ENCODE measurements at places on chromosomes 13 and 19.
A peak's percentile ranks its signal among the peaks of the same experiment; 100 is the strongest.

DNA sequence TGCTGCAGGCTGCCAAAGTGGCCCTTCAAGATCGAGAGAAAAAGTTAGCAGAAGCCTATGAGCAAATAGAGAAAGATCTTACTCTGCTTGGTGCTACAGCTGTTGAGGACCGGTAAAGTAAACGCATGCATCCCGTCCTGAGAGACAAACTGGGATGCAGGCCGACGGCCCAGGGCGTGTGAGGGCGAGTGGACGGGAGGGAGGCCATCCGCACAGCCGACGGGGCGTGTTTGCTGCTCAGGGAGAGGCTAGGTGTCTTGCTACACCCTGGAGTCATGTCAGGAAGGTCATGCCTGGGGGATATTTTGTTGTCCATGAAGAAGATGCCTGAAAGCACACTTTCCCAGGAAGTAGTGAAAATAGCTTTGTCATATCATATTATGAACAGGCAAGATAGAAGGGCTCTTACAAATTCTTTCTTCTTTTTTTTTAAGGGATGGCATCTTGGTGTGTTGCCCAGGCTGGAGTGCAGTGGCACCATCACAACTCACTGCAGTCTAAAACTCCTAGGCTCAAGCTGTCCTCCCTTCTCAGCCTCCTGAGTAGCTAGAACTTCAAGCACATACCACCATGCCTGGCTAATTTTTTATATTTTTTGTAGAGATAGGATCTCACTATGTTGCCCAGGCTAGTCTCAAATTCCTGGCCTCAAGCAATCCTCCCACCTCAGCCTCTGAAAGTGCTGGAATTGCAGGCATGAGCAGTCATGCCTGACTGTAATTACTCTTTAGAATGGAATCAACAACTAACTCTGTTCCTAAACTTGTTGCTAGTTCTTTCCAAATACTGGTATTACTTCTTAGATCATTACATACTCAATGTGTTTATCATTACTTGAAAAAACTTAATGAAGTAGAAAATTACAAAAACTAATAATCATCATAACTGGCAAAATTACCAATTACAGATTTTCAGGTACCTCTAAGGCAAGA lies 117.6 kb upstream of the MCF2L start:
- no peaks in the 10 kb centered on the region for H3K4me1 ChIP-seq
- peaks cover 28% of the 10 kb centered on the region for H3K36me3 ChIP-seq
- H3K4me3 ChIP-seq, result no peak overlapping the region
- H3K27ac ChIP-seq, result no peak overlapping the region
- peak; percentile 65 for DNase-seq
- no peaks in the 10 kb centered on the region for H3K27me3 ChIP-seq

GRCh38 chr13:88857256-88857655 lies 1186.1 kb downstream of the SLITRK5 start:
- H3K36me3 ChIP-seq, result no peaks in the 10 kb centered on the region
- H3K27me3 ChIP-seq, result no peaks in the 10 kb centered on the region
- H3K4me1 ChIP-seq, result no peaks in the 10 kb centered on the region

DNA sequence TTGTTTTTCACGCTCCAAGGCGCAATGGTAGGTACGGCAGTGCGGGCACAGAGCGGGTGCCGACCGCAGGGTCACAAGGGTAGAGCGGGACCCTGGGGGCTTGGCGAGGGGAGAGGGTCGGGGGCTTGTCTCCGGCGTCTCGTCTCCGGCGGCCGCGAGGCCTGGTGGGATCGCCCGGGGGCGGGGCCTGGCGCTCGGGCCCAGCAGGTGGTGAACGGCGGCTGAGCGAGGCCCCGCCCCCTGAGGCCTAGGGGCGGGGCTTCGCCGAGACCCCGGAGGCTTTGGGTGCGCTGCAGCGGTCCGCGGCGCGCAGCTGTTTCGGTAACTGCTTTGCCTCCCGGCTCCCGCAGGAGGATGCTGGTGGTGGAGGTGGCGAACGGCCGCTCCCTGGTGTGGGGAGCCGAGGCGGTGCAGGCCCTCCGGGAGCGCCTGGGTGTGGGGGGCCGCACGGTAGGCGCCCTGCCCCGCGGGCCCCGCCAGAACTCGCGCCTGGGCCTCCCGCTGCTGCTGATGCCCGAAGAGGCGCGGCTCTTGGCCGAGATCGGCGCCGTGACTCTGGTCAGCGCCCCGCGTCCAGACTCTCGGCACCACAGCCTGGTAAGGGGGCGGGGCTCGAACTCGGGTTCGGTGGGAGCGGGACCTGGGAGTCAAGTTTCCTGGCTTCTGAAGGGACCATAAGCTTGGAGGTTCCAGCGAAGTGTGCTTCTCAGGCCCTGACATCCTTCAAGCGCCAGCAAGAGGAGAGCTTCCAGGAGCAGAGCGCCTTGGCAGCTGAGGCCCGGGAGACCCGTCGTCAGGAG lies at the start of gene TSEN34:
TSS of gene TSEN34 (plus strand) at position 298 of the 800 bp plus-strand sequence. CDS start at position 355, 57 bp downstream.
- H3K4me3 ChIP-seq, result peak within 1 kb of the TSS; percentile 90
- H3K27ac ChIP-seq, result peak within 1 kb of the TSS; percentile 98
- H3K36me3 ChIP-seq, result peaks cover 28% of the 10 kb centered on the region

GRCh38 chr19:31962561-31962996 lies 382.8 kb upstream of the ZNF507 start:
- DNase-seq, result no peak
- no peaks in the 10 kb centered on the region for H3K27me3 ChIP-seq
- H3K27ac ChIP-seq, result no peak overlapping the region
- H3K36me3 ChIP-seq, result no peaks in the 10 kb centered on the region
- no peak overlapping the region for H3K4me3 ChIP-seq

GRCh38 chr19:51727349-51727880 lies 3.6 kb upstream of the HAS1 start:
- H3K36me3 ChIP-seq, result no peaks in the 10 kb centered on the region
- peaks cover 17% of the 10 kb centered on the region for H3K27me3 ChIP-seq
- H3K4me3 ChIP-seq, result no peak overlapping the region
- H3K27ac ChIP-seq, result no peak overlapping the region
- no peaks in the 10 kb centered on the region for H3K4me1 ChIP-seq

- no peaks in the 10 kb centered on the region for H3K4me1 ChIP-seq
- no peaks in the 10 kb centered on the region for H3K27me3 ChIP-seq
- no peak for DNase-seq
- H3K36me3 ChIP-seq, result no peaks in the 10 kb centered on the region
- no peak overlapping the region for H3K27ac ChIP-seq
- H3K4me3 ChIP-seq, result no peak overlapping the region
Measured at GRCh38 chr13:21242236-21242635, 65.8 kb downstream of the MRPL57 start.

DNA sequence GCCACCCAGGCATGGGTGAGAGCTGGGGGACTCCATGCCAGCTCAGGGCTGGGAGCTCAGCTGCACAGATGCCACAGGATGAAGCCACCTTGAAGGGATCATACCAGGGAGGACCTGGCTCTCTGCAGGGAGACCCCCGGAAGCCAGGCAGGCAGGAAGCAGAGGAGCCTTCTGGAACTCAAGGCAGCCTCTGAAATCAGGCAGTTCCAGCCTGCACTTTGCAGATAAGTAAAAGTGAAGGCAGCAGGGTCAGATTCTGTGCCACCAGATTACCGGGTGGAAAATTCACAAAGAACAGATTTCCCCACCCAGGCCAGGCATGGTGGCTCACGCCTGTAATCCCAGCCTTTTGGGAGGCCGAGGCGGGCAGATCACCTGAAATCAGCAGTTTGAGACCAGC lies 2.5 kb downstream of the TMEM259 start:
- no peak overlapping the region for H3K27ac ChIP-seq
- H3K4me1 ChIP-seq, result peaks cover 64% of the 10 kb centered on the region
- H3K27me3 ChIP-seq, result no peaks in the 10 kb centered on the region
- peaks cover 15% of the 10 kb centered on the region for H3K36me3 ChIP-seq
- H3K4me3 ChIP-seq, result no peak overlapping the region
- DNase-seq, result no peak

- no peaks in the 10 kb centered on the region for H3K27me3 ChIP-seq
- H3K36me3 ChIP-seq, result peaks cover 22% of the 10 kb centered on the region
- peaks cover 63% of the 10 kb centered on the region for H3K4me1 ChIP-seq
- H3K4me3 ChIP-seq, result no peak overlapping the region
- no peak for DNase-seq
Measured at GRCh38 chr19:40356681-40357595, 8.4 kb downstream of the PLD3 start.

- no peak for DNase-seq
- H3K36me3 ChIP-seq, result no peaks in the 10 kb centered on the region
- peaks cover 18% of the 10 kb centered on the region for H3K4me1 ChIP-seq
Measured at GRCh38 chr13:21075011-21075378, 13.6 kb upstream of the LATS2 start.

DNA sequence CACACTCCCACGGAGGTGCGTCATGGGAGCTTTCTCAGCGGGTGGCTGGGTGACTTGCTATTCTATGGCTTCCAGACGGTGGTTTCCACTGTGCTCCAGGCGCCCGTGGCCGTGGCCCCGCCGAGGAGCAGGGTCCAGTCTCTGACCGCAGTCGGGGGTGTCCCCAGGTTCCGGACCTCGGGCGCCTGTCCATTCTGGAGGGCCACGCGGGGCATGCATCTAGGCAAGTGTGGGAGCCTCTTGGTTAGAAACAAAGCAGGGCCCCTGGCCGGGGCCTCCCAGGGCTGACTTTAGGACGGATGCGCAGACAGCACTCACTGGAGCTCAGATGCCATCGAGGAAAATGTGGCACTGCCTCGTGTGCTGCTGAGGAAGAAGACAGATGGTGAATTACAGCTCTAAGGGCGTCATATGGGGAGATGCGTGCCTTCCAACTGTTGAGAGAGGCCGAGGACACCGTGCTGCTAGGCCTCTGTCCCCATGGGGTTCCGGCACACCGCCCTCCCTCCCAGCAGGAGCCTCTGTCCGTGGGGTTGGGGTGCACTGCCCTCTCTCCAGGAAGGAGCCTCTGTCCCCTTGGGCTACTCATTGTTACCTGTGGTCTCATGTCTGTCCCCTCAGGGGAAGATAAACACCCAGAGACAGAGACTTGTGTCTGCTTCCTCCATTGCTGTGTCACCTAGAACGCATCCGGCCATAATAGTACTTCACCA lies 38.1 kb downstream of the TMEM255B start:
- H3K4me3 ChIP-seq, result no peak overlapping the region
- DNase-seq, result peak; percentile 61
- no peak overlapping the region for H3K27ac ChIP-seq
- no peaks in the 10 kb centered on the region for H3K27me3 ChIP-seq
- H3K36me3 ChIP-seq, result no peaks in the 10 kb centered on the region

- H3K36me3 ChIP-seq, result no peaks in the 10 kb centered on the region
- no peak overlapping the region for H3K27ac ChIP-seq
- no peaks in the 10 kb centered on the region for H3K4me1 ChIP-seq
- DNase-seq, result no peak
- no peaks in the 10 kb centered on the region for H3K27me3 ChIP-seq
- H3K4me3 ChIP-seq, result no peak overlapping the region
Measured at GRCh38 chr13:42553098-42554046, 20.6 kb upstream of the TNFSF11 start.
